ENCODE measurements at places on chromosomes 12 and 14. TPM values are rescaled to one million over a fixed set of nuclear protein-coding genes. Genes with fewer than 3 reads are reported as not detected.

The OTX2 gene
- not detected for total RNA-seq

The CAPS2 gene
- 0.38 TPM for total RNA-seq

The PLA2G1B gene
- not detected for total RNA-seq

The MOK gene
- 195 TPM for total RNA-seq

The CLEC2A gene
- total RNA-seq = not detected

The APOF gene
- not detected for total RNA-seq

The RASAL1 gene
- total RNA-seq = 0.50 TPM

The CPM gene
- 1.5 TPM for total RNA-seq
